ENCODE measurements at places on chromosomes 4 and X.

DNA sequence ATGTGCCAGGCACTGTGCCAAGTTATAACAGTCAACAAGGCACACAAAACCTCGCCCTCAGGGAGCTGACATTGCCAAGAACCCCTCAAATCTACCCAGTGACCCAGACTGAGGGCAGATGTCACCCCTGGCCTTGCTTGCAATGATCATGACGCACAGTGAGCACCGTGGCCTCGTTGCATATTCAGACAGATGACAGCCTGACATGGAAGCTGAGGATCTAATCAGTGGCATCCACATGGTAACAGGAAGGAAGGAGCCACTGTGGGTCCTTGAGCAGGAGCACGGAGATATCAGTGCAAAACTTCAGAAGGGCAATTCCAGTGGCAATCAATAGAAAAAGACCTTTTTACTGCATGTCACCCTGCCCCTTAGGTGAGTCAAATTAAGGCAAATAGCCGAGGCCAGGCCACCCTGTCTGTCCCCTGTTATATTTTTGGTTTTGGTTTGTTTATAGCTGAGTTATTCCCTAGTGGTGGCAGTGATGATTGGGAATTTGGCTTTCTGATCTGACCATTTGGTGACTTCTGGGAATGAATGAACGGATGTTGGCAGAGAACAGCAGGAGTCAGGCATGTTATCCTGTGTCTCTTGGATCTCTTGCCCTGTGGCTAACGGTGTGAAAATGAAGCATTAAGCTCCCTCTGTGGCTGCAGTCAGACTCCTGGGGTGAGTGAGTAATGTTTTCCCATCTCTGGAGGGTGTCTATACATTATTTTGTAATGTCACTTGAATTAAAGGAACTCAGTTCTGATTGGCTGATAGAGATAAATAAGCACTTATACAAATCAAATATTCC lies 20.4 kb downstream of the WDR13 start:
- DNase-seq = no peak

DNA sequence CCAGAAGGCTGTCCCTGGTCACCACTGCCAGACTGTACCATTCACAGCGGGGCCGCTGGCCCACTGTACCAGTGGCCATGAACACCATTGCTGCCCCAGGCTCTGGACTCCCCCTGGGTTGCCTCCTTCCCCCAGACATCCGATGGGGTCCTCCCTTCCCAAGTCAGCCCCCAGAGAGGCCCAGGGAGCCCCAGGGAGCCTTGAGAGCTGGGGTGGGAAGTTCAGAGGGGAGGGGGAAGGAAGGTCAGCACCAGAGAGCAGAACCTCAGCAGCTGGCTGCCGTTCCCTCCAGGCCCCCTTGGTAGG lies 441 bp upstream of the ARHGAP4 start:
- DNase-seq = no peak

GRCh38 chr4:38452009-38452408 lies 212.0 kb upstream of the KLF3 start:
- no peak for DNase-seq

DNA sequence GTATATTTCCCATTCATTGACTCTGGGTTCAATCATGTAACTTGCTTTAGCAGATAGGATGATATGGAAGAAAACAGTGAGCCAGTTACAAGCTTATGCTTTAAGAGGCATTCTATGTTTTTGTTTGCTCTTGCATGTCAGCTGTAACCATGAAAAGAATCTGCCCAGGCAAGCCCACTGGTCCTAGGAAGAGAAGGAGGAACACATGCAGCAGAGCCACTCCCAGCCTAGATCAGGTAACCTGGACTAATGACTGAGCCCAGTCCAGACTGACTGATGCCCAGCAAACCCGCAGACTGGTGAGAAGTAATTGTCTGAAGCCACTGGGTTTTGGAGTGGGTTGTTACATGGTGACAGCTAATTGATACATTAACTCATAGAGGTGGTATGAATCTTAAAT lies 167.9 kb downstream of the COL4A6 start:
- DNase-seq = no peak

Measured in CD4-positive, alpha-beta T cell treated with Interleukin-12 subunit alpha and Interleukin-12 subunit beta, for 1 hour (primary cell).